Pons (tissue), 1 donor: ENCODE measurements at places on chromosomes 4 and X.
A peak's percentile ranks its signal among the peaks of the same experiment; 100 is the strongest.

- DNase-seq, result no peak
Observed at GRCh38 chr4:84099599-84099998, 399.5 kb downstream of the NKX6-1 start.

DNA sequence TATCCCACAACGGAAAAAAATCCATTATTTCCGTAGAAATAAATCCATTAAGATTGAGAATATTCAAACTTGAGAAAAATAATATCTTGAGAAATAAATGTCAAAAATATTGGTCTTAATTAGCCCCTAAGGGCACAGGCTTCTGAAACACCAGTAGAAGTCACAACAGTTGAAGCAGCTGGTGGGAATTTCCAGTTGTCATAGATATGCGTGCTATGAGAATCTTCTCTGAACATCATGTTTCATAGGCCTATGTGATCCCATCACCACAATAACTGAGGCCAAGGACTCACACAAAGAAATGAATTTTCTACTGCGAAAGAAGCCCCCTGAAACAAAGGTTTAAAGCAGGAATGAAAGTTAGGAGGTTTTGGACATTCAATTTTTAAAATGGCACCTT is 292.0 kb downstream of the DTHD1 start:
- no peak for DNase-seq

GRCh38 chr4:20015636-20016224 is 236.0 kb upstream of the SLIT2 start:
- no peak for DNase-seq

DNA sequence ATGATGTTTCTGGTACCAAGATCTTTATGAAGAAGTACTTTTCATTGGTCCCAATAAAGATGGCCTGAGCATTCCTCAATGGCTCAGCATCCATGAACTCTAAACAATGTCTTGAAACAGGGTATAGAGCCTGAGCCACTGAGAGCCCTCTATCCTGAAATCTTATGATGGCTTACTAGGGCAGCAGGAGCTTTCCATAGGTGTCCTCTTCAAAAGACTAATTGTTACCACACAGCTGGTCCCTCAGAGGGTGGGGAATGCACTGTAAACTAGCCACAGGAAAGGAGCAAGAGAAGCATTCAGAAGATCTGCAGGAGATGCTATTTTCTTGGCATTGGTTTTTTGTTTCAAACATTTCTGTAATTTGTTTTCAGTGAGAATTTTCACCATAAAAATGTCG is 5.6 kb upstream of the BANK1 start:
- DNase-seq, result no peak

DNA sequence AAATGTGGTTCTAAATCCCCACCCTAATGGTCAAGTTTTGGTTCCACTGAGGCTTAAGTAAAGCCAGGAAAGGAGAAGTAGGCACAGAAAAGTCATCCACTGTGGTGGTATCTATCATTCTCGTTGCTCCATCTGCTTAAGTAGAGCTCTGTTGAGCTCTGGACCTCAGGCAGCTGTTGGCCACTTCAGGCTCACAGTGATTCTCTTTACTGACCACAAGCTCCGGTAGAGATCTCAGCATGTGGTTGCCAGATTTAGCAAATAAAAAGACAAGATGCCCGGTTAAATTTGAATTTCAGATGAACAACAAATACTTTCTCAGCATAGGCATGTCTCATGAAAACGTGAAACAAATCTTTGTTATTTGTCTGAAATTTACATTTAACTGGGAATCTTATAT is 132.3 kb upstream of the PTCHD1 start:
- no peak for DNase-seq

DNA sequence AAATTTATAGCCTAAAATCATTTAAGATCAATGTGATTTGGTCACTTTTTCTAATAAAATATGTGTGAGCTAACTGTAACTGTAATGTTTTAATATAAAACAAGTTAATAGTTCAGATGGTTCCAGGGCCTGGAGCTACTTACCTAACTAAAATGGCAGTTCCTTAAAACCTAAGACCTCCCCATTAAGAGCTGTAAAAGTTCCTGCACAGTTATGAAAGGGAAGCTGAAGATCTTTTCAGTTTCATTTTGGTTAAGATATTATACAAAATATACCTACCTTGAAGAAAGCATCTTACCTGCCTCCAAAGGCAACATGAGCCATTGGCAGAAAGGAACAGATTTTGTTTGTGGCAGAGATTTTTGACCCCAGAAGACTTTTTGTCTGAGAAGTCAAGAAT is 30.1 kb downstream of the HPF1 start:
- no peak for DNase-seq

DNA sequence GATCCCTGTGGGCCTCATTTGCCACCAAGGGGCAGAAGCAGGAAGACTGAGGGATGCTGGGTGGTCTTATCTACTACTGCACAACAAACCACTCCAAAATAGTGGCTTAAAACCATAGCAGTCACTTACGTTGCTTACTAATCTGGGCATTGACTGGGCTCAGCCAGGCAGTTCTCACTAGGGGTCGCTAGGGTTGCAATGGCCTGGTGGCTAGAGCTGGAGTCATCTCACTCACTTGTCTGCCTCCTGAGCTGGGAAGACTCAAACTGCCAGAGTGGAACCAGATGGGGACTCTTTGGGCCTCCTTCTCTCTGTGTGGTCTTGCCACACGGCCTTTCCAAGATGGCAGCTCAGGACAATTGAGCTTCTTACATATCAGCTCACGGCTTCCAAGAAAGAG is 216.3 kb upstream of the BCOR start:
- DNase-seq, result peak; percentile 37

DNA sequence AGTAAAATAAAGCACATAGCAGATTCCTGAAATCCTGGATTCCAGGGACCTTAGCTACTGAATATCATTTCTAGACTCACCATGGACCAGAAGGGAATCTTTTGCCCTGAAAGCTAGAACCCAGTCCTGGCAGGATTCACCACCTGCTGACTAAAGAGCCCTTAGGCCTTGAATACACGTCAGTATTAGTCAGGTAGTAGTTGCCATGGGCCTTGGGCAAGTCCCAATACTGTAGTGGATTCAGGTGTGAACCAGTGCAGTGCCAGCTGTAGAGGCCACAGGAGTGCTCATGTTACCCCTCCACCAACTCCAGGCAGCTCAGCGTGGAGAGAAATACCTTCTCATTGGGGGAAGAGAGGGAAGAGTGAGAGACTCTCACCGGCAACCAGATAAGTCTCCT is 64.1 kb upstream of the UBQLN2 start:
- DNase-seq, result no peak

DNA sequence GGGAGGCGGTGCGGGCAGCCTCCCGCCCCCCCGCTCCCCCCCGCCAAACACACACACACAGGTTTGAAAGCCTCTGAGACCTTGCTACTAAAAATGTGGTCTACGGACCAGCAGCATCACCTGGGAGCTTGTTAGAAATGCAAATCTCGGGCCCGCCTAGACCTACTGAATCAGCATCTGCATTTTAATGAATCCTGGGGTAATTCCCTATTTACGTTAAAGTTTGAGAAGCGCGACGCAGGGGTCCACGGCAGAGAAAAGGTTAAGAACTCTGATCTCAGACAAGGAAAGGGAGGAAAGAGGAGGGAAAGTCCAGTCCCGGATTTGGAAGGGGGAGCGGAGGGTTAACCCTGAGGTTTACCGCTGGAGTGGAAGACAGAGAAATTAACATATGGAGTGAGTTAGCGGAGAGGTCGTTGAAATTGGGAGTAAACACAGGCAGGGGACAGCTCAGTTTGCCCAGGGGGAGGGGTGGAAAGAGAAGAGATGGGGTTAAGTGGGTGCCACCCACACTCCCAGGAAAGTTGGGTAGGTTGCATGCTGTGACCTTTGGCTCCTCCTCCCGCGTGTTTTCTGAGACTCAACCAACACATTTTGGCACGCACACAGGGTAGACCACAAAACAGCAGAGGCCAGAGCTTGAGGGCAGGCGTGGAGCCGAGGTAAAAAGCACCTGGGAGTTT is 483.6 kb downstream of the BCOR start:
- no peak for DNase-seq

- no peak for DNase-seq
Observed at GRCh38 chr4:183337833-183338232, 15.6 kb upstream of the CLDN24 start.
